ENCODE measurements at places on chromosomes 6 and 20. TPM values are rescaled to one million over a fixed set of nuclear protein-coding genes. Genes with fewer than 3 reads are reported as not detected.
A peak's percentile ranks its signal among the peaks of the same experiment; 100 is the strongest.

SLA2 gene
- 0.76 TPM for total RNA-seq

DNA sequence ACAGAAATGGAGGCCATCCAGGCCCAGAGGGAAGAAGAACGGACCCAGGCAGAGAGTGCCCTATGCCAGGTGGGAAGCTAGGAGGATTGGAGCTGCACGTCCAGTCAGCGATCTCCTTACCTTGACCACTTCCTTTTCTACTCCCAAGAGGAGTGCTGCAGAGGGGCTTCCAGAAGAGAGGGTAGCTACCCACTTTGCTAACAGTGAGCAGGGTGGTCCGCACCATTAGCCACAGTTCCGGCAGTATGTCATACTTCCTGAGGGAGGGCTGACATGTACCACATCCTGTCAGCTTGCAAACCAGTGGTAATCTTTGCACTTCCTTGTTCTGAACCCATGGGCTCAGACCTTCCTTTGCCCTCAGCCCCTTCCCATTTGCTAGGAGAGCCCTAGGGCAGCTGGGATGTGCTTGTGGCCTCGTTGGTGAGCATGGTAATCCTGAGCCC, 35.4 kb downstream of the CEP250 start:
- peak; percentile 81 for DNase-seq
- H3K27ac ChIP-seq, result peak overlapping the region; percentile 83

IL17F gene
- not detected for total RNA-seq

DNA sequence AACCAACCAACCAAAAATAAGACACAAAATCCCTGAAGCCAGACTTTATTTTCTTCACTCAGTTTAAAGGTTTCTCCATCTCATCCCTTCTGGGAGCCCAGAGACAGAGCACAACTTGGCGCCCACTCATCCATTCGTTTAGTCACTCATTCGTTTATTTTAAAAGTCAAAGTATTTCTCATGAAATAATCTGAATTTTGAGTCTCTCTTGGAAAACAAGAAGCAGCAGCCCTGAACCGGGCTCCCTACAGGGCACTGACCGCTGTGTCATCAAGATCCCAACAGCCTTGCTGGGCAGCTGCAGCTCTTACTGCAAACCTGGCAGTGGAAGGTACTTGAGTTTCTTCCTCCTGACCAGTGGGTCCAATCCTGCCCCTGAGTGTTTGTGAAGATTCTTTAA, 171.6 kb downstream of the THBS2 start:
- H3K27ac ChIP-seq, result no peak overlapping the region
- no peak overlapping the region for H3K4me3 ChIP-seq
- no peaks in the 10 kb centered on the region for H3K36me3 ChIP-seq
- H3K4me1 ChIP-seq, result no peaks in the 10 kb centered on the region
- no peak for DNase-seq
- H3K27me3 ChIP-seq, result no peaks in the 10 kb centered on the region

DNA sequence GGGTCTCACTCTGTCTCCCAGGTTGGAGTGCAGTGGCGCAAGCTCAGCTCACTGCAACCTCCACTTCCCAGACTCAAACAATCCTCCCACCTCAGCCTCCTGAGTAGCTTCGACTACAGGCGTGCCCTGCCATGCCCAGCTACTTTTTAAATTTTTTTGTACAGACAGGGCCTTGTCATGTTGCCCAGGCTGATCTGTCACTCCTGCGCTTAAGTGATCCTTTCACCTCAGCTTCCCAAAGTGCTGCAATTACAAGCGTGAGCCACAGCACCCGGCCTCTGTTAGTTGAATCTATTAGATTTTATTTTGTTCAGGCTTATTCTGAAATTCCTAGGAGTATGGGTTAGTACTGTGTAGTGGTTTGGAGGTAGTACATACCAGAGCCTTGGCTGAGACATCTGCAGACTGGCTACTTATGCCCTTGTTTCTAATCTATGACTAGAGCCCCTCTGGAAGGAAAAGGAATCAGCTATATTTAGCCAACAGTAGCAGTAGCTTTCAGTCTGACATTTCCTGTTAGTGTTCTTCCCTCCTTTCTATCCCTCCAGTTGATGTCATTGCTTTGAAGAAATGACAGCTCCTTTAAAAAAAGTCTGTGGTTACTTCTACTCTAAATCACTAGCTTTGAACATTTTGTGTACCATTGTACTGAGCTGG, 74.4 kb downstream of the ITCH start:
- no peak for DNase-seq
- peaks cover 52% of the 10 kb centered on the region for H3K36me3 ChIP-seq
- H3K4me3 ChIP-seq, result no peak overlapping the region
- H3K4me1 ChIP-seq, result peaks cover 8% of the 10 kb centered on the region
- no peak overlapping the region for H3K27ac ChIP-seq
- no peaks in the 10 kb centered on the region for H3K27me3 ChIP-seq

All from B cell (primary cell).